Epithelial cell of umbilical artery (primary cell): ENCODE measurements at places on chromosomes 12 and 14. TPM values are rescaled to one million over a fixed set of nuclear protein-coding genes. Genes with fewer than 3 reads are reported as not detected.

The IFNG-AS1 gene
- total RNA-seq: not detected in 2 replicates

The ERP27 gene
- 0.15 and 0.32 TPM in 2 replicates for total RNA-seq

The GPD1 gene
- total RNA-seq: not detected in 2 replicates

The PLCZ1 gene
- total RNA-seq: under 0.01 TPM in 1 of 2 replicates, not detected in the other

The SYNDIG1L gene
- not detected in 2 replicates for total RNA-seq

The GUCY2C gene
- total RNA-seq: not detected in 2 replicates

The FAM234B gene
- total RNA-seq: 6.2 and 12.9 TPM in 2 replicates

The MARK3 gene
- total RNA-seq: 62.7 and 77.2 TPM in 2 replicates

The RFX4 gene
- not detected in 2 replicates for total RNA-seq

The TAS2R8 gene
- not detected in 2 replicates for total RNA-seq

The MSRB3 gene
- 31.5 and 37.1 TPM in 2 replicates for total RNA-seq

The KLHL33 gene
- not detected in 2 replicates for total RNA-seq

The TSPAN9 gene
- 35.1 and 50.6 TPM in 2 replicates for total RNA-seq
